Activated naive CD4-positive, alpha-beta T cell treated with anti-CD3 and anti-CD28 coated beads, Interleukin-2, amount 10 ng/mL, durations not matched to agents 5 hours and 36 hours (primary cell): ENCODE measurements at places on chromosomes 1 and 21. TPM values are rescaled to one million over a fixed set of nuclear protein-coding genes. Genes with fewer than 3 reads are reported as not detected.

Gene NMNAT2
- 0.14 TPM for total RNA-seq

Gene NPHP4
- total RNA-seq, result 16.8 TPM

Gene ABCG1
- 16.3 TPM for total RNA-seq

Gene C1orf56
- 1.2 TPM for total RNA-seq
